Thoracic aorta (tissue), 2 donors: ENCODE measurements at places on chromosomes 4 and X.

DNA sequence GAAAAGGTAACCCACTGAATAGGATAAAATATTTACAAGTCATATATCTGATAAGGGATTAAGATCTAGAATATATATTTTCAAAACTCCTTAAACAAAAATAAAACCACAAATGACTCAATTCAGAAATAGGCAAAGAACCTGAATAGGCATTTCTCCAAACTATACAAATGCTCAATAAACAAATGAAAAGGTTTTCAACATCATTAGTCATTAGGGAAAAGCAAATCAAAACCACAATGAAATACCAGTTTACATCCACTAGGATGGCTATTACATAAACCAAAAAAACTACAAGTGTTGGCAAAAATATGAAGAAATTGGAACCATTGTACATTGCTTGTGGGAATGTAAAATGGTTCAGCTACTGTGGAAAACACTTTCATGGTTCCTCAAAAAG lies 167.0 kb upstream of the GALNT7 start:
- DNase-seq: no peak

GRCh38 chrX:115388879-115389278 lies 99.4 kb downstream of the LUZP4 start:
- no peak for DNase-seq

GRCh38 chr4:56844802-56845580 lies 23.5 kb upstream of the SPINK2 start:
- no peak for DNase-seq

- no peak for DNase-seq
Measured at GRCh38 chr4:6910340-6910959, 824 bp downstream of the TBC1D14 start.

- DNase-seq: no peak
Measured at GRCh38 chr4:6924361-6924779, 14.7 kb downstream of the TBC1D14 start.

- DNase-seq: no peak
Measured at GRCh38 chrX:1941321-1941720, 326.5 kb downstream of the ASMT start.

DNA sequence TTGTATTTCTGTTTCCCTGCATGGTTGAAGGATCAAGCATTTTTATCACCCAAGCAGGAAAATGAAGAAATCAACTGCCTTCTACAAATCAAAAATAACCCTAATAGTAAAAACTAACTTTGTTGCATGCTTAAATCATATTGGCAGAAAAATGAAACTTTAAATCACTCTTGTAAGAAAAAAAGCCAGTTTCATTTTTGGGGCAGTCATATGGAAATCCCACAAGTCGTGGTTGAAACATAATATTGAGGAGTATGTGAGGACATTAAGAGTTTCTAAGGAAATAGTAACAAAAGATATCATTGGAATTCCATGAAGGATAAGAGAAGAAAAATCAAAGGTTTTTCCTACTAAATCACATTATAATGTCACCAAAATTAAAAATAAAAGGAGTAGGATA lies 8.4 kb downstream of the TEC start:
- no peak for DNase-seq
